A549 treated with DMSO at 1 μM for 4 hours (cell line): ENCODE measurements at places on chromosomes 6 and 20. TPM values are rescaled to one million over a fixed set of nuclear protein-coding genes. Genes with fewer than 3 reads are reported as not detected.

Gene NKAIN4
- total RNA-seq: 6.3 to 10.1 TPM (median 7.0 TPM) in 5 replicates

Gene KHDRBS2
- total RNA-seq: not detected in 5 replicates

Gene PABPC1L
- 12.7 to 21.6 TPM (median 18.4 TPM) in 5 replicates for total RNA-seq

Gene MICB
- 7.6 to 9.0 TPM (median 8.6 TPM) in 5 replicates for total RNA-seq

Gene EPPIN
- not detected in 5 replicates for total RNA-seq

Gene OPRM1
- total RNA-seq: not detected in 5 replicates

Gene MAPK14
- total RNA-seq: 21.4 to 29.0 TPM (median 26.0 TPM) in 5 replicates

Gene SLC22A2
- 0.06 TPM in 1 of 5 replicates, not detected in the others for total RNA-seq

Gene COL21A1
- 0.56 to 1.4 TPM (median 0.68 TPM) in 5 replicates for total RNA-seq

Gene PMEPA1
- 197 to 537 TPM (median 413 TPM) in 5 replicates for total RNA-seq

Gene TRIM40
- total RNA-seq: not detected in 5 replicates

Gene LRP11
- 32.7 to 48.4 TPM (median 43.0 TPM) in 5 replicates for total RNA-seq

Gene CTAGE9
- total RNA-seq: not detected in 5 replicates

Gene TAF8
- total RNA-seq: 12.7 to 13.5 TPM (median 13.1 TPM) in 5 replicates

Gene SMOC2
- total RNA-seq: not detected in 5 replicates

Gene DUSP15
- 0.61 to 1.5 TPM (median 0.91 TPM) in 5 replicates for total RNA-seq

Gene ZNF391
- 0.20 to 0.47 TPM (median 0.26 TPM) in 5 replicates for total RNA-seq

Gene LPA
- 0.02 to 0.03 TPM in 2 of 5 replicates, not detected in the others for total RNA-seq

Gene PRDM1
- total RNA-seq: 3.6 to 5.0 TPM (median 4.2 TPM) in 5 replicates

Gene SPATA2
- 8.0 to 9.6 TPM (median 8.6 TPM) in 5 replicates for total RNA-seq

Gene PHACTR3
- 0.09 TPM in 1 of 5 replicates, not detected in the others for total RNA-seq

Gene CGA
- total RNA-seq: 0.19 to 0.20 TPM (median 0.19 TPM) in 3 of 5 replicates, not detected in the others

Gene DDO
- 0.07 to 0.19 TPM (median 0.08 TPM) in 5 replicates for total RNA-seq

Gene SLC12A5
- 11.4 to 17.7 TPM (median 12.1 TPM) in 5 replicates for total RNA-seq
